Stimulated activated CD4-positive, alpha-beta T cell treated with anti-CD3 and anti-CD28 coated beads, TNF-alpha, amount 100 ng/mL, for 1 hour (primary cell): ENCODE measurements at places on chromosomes 7 and 10.

DNA sequence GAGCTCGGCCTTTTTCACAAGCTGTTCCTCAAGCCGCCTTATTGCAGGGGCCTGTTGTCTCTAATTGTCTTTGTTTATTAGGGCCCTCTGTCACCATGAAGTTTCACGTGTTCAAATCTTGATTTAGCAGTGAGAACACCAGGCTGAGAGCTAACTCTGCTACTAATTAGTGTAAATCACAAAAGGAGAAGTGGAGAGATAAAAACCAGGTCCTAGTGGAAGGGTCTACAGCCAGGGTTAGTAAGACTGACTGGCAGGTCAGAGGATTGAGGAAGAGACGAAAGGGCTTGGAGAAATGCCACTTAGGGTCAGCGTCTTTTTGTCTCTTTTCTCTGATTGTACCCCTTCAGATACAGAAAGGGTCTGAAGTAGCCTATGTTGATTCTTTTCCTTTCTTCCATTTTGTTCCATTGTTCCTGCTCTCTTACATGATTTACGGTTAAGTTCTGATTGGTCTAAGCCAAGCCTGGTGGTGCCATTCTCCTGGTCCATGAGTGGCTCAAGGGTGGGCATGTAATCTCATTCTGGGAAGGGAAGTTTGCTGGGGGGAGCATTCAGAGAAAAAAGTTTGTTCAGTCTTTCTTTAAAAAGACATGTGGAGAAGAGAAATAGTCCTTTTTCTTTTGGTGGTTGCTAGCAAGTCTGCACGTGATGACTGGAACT is 21.3 kb downstream of the SSMEM1 start:
- no peak for DNase-seq

DNA sequence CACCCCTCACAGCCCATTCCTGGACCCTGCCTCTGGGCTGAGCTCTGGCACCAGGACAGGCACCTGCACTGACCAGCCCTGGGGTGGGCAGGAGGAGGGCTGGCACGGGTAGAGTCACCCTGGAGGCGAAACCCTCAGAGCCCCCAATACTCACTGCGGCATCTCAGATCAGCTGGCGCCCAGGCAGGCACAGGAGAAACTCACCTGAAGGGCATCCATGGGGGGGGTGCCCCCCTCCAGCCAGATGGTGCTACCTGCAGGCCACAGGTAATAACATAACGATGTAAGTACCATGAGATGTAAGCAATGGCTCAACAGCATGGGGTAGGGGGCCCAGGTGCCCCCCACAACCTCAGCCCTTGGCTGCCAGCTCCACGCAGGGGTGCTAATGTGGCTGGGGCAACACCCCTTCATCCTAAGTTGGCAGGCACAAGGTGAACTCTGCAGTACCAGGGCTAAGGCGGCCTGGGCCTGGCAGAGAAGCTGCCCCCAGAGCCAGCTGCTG is 12.1 kb upstream of the PYROXD2 start:
- DNase-seq = no peak

- no peak for DNase-seq
Observed at GRCh38 chr10:44198780-44199097, 186.2 kb downstream of the CXCL12 start.

GRCh38 chr10:96287392-96288105 is 16.2 kb upstream of the BLNK start:
- no peak for DNase-seq

- DNase-seq = no peak
Observed at GRCh38 chr7:131636092-131636491, 79.7 kb upstream of the PODXL start.

DNA sequence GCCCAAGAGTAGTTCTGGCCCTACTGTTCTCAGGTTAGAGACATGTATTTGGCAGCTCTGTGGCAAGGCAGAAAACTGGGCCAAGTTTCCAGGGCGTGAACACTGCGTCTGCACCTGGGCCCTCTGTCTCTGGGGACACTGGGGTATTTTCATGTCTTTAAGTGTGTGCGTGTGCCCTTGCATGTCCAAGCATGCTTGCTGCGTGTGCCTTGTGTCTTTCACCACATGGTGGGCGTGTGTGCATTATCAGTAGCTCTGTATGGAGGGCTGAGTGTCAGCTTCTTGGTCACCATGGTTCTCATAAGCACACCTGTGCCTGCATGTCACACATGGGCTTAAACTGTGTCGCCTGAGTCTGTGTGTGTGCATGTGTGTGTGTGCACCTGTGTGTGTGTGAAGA is 69.3 kb downstream of the HIPK2 start:
- DNase-seq = no peak

- no peak for DNase-seq
Observed at GRCh38 chr10:90912174-90912573, 8.7 kb downstream of the ANKRD1 start.
